ENCODE measurements at places on chromosomes 5 and 9.

DNA sequence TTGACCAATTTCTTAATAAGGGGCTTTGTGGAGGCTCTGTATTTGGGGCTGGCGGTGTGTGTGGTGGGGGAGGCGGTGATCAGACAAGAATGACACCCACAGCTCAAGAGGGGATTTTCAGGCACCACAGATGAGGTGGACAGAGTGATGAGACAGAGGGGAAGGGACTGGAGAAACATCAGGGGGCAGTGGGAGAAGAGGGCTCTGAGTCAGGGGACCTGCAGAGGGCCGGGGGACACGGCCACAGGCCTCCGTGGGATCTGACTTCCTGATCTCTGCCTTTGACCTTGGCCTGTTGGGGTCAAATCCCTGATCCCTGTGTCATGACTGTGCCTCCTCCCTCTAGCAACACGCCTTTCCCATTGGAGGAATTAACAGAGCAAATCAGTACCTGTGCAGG is 197.7 kb downstream of the C9orf50 start:
- DNase-seq: no peak

DNA sequence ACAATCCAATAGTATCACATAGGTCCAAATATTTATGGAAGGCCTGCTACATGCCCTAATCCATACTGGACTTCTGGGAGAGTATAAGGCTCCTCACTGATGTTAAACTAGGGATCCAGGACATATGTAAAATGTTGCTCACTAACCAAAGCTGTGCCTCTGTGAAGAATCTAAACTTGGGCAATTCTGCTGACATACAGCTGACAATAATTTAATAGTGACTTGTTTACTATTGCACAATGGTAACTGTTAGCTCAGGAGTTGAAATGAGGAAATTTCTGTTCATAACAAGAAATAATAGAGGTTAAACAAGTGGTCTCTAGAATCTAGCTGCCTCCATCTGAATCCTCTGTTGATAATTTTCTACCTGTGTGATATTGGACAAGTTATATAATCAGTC is 14.9 kb upstream of the CTXN3 start:
- no peak for DNase-seq

- DNase-seq: no peak
Observed at GRCh38 chr9:8627976-8628679, 828.5 kb upstream of the DMAC1 start.

DNA sequence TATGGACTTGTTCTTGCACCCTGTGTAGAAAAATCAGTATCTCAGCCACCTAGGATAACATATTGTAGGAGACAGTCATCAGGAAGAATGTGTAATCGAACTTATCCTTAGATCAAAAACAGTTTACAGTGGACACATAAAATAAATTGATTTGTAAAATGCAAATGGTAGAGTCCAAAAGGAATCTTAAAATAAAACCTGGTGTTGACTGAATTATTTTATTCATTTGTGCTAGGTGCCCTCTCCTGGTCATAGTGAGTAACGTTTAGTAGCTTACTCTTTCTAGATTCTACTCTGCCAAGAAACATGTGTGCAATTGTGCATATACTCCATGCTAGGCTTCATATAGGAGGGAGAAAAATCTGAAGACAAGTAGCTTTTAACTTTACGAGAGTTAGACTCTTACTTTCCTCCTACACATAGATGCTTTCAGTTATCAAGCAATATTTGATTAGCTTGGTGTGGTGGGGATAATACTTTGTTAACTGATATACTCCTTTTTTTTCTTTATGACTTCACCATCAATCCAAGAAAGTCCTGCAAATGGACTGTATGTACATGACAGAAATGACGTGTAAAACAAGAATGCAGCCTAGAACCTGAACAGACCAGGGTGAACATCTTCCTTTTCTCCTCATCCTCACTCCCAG is 23.7 kb upstream of the LOX start:
- no peak for DNase-seq

DNA sequence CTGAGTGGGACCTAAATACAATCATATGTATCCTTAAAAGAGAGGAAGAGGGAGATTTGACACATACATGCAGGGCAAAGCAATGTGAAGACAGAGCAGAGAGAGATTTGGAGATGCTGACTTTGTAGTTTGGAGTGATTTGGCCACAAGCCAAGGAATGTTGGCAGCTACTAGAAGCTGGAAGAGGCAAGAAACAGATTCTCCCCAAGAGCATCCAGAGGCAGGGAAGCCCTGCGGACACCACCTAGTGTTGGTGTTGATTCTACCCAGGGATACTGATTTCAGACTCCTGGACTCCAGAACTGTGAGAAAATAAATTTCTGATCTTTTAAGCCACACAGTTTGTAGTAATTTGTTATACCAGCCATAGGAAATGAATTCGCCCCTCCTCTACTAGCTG is 64.9 kb upstream of the OSMR start:
- no peak for DNase-seq

GRCh38 chr5:58764199-58764598 is 181.3 kb downstream of the RAB3C start:
- no peak for DNase-seq

DNA sequence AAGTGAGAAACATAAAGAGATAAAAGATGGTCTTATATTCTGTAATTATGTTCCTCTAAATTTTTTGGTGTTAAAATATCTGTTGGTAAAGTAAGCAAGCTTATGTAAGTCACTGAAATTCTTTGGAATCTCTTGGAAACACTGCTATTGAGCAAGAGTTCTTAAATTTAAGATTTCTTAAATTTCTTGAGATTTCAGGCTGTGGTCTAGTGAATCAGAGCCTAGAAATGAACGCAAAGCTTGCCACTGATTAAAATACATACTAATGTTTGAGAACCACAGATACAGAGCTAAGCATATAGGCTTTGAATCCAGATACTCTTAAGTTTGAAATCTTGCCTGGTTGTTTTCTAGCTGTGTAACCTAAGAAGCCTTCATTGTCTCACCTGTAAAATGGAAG is 133.4 kb downstream of the TRPM3 start:
- DNase-seq: no peak

GRCh38 chr5:102561894-102562760 is 63.3 kb upstream of the SLCO6A1 start:
- no peak for DNase-seq

GRCh38 chr9:37587521-37587920 is 4.9 kb downstream of the TOMM5 start:
- no peak for DNase-seq

DNA sequence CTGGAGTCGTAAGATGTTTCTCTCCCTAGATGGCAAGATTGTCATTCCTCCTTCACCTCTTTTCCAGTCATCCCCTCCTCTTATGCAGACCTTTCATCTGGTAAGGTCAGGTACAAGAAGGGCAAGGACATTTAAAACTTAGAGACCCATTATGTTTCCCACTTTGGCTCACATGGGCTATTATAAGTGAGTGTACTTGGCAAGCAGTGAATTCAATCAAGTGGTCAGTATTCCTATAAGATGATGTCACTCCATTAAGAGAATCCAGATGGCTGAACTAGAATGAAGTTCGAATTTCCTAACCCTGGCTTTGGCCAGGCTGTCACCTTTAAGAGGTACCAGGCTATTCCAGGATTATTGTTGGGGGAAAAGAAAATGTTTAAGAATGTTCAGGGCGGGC is 32.2 kb downstream of the ZNF131 start:
- no peak for DNase-seq

Measured in stimulated activated CD8-positive, alpha-beta memory T cell treated with anti-CD3 and anti-CD28 coated beads, Interleukin-15, amount 100 ng/mL, for 48 hours (primary cell).